ENCODE measurements at places on chromosomes 11 and 22.

DNA sequence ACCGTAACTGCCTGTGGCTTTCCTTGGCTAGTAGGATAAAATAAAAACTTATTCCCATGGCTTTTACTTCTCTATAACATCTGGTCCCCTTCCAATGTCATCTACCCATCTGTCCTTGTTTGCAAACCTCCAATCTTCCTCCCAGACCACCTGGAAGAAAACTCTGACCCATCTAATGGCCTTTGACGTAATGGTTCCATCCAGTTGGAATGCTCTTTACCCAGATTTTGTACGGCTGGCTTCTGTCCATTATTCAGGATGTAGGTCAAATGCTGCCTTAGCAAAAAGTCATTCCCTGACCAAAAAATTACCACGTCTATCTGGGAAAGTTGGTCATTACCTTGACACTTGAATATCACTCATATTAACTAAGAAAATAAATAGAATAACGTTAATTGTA is 577.9 kb upstream of the ANO5 start:
- no peak for DNase-seq

DNA sequence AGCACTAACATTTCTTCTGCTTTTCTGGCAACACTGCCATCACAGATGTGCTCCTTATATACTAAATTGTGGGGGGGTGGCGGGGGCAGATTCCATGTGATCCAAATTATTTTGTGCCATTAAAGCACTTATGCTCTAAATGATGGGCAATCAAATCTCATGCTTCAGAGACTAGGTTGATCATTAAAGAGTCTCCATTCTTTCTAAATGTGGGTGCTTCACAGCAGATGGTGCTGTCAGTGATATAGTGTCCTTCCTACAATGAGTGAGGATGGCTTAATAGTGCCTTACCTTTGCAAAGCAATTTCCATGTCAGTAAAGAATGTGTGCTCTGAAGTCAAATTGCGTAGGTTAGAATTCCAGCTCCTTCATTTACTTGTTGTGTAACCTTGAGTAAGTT is 589.8 kb downstream of the ETS1 start:
- no peak for DNase-seq

- DNase-seq, result no peak
These were observed 35.4 kb downstream of the PISD start for GRCh38 chr22:31626427-31627150.

GRCh38 chr22:24070553-24070952 is 59.4 kb downstream of the CABIN1 start:
- DNase-seq, result no peak

- DNase-seq, result no peak
These were observed 52.8 kb upstream of the ANO1 start for GRCh38 chr11:70025308-70025707.

DNA sequence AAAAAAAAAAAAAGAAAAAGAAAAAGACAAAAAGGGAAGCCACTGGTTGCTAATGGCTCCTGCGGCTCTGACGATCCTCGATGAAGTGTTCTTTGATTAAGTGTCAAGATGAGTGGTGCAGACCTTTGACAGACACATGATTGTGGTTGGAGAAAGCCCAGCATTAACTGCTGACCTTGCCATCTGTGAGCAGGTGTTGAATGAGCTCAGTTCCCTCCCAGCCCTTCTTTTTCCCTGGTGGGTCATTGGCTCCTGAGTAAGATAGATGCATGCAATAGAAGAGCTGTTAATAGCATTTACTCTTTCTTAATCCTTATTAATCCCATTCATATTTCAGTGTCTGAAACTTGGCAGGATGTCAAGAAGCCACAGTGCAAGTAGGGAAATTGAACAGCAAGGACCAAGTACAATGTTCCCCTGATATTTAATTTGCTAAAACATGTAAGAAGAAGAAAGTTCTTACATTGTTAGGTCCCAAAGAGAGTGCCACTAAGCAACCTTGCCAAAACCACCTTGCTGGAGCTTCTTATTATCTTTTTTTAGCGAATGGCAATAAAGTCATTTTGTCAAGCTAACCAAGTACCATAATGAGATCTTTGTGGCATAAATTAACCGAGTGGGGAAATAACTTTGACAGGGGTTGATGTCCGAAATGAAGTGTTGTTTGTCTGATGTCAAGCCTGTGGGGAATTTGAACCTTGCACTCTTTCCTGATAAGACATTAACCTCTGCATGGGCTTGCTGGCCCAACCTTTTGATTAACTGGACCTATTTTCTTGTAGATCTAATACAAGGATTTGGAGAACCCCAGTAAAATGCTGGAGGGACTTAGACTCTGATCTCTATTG is 113.7 kb downstream of the PTPRJ start:
- no peak for DNase-seq

DNA sequence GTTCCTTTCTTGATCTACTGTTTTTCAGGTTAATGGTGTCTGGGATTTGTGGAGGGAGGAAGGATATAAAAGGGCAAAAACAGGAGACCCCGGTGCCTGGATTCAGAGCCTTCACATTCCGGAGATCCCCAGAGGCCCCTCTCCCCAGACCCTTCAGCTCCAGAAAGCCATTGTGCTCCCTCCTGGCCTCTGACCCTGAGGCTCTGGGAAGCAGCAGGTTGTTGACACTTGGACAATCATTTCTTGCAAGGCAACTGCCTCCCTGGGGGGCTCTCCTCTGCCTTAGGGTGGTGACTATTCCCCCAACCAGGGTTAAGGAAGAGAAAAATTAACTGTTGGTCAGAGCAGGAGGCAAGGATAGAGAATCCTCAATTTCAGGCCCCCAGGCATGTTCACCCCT is 86.9 kb upstream of the NNMT start:
- no peak for DNase-seq

DNA sequence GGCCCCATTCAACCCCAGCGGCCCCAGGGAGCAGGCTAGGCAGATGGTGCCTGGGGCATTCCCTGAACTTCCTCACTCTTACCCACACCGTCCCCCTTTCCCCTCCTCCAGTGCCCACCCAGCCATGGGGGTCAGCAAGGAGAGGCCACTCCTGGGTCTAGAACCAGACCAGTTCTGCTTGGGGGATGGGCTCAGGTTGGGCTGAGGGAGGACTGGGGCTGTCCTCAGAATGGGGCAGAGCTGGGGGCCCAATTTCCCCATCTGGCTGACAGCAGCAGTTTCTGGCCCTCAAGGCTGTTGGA is 12.4 kb downstream of the SCYL1 start:
- DNase-seq, result no peak

DNA sequence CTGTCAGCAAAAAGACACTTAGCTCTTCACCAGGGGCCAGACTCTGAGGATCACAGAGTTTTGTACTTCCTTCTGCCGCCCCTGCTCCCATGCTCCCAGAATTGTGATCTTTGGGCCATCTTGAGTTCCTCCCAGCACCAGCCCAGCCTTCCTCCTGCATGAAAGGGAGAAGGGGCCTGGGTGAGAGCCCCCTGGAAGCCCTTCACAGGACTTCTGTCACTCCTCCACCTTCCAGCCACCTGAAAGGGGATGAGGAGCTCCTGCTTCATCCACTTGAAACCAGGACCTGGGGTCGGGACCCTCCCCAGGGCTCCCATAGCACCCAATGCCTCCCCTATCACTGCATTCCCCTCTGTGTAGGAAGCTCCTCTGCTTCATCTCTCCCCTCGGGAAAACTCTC is 174.2 kb downstream of the BUD13 start:
- no peak for DNase-seq

GRCh38 chr22:22327723-22328122 is 83.1 kb downstream of the VPREB1 start:
- no peak for DNase-seq

- no peak for DNase-seq
These were observed 5.0 kb upstream of the APOBEC3A start for GRCh38 chr22:38952281-38952993.

DNA sequence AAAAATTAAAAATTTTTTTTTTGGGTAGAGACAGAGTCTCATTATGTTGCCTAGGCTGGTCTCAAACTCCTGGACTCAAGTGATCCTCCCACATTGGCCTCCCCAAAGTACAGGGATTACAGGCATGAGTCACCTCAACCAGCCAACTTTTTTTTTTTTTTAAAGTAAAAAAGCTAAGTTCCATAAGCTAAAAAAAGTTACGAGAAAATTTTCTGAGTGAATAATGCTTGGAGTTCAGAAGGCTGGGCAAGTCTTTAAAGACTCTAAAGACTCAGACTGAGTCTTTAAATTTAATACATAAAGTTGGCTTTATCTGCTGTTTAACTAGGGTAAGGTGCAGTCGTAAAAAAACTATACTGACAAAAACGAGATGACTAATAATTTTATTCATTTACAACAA is 5.6 kb downstream of the DDX6 start:
- no peak for DNase-seq

GRCh38 chr11:61134801-61135257 is 26.4 kb downstream of the VPS37C start:
- DNase-seq, result no peak

DNA sequence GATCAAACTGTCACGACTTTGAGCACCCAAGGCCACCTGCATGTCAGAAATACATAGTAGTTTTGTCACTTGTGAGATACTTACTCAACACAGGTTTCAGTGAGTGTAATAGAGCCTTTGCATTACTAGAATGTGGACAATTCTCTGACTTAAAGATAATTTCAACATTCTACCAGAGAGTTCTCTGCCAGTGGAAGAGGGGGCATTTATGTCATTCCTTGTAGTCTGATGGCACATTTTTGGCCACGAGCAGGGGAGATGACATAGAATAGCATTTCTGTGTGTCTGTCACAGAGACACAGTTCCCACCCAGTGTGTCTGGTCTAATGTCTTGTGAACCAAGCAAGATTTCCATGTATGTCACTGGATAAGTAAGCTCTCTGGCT is 112.5 kb downstream of the DBX1 start:
- no peak for DNase-seq

- no peak for DNase-seq
These were observed 156.8 kb downstream of the ST3GAL4 start for GRCh38 chr11:126512251-126512650.

- DNase-seq, result no peak
These were observed 245.3 kb downstream of the FAM76B start for GRCh38 chr11:95544095-95544856.

GRCh38 chr11:75563501-75563977 is 1.5 kb downstream of the SERPINH1 start:
- DNase-seq, result no peak

DNA sequence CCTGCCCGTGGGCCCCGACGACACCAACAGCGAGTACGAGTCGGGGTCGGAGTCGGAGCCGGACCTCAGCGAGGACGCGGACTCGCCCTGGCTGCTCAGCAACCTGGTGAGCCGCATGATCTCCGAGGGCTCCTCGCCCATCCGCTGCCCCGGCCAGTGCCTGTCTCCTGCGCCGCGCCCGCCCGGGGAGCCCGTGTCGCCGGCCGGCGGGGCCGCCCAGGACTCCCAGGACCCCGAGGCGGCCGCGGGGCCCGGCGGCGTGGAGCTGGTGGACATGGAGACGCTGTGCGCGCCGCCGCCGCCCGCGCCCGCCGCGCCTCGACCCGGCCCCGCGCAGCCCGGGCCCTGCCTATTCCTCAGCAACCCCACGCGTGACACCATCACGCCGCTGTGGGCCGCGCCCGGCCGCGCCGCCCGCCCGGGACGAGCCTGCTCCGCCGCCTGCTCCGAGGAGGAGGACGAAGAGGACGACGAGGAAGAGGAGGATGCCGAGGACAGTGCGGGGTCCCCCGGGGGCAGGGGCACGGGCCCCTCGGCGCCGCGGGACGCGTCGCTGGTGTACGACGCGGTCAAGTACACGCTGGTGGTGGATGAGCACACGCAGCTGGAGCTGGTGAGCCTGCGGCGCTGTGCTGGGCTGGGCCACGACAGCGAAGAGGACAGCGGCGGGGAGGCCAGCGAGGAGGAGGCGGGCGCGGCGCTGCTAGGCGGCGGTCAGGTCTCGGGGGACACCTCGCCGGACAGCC is 3.8 kb downstream of the MAPK8IP2 start:
- DNase-seq, result no peak

DNA sequence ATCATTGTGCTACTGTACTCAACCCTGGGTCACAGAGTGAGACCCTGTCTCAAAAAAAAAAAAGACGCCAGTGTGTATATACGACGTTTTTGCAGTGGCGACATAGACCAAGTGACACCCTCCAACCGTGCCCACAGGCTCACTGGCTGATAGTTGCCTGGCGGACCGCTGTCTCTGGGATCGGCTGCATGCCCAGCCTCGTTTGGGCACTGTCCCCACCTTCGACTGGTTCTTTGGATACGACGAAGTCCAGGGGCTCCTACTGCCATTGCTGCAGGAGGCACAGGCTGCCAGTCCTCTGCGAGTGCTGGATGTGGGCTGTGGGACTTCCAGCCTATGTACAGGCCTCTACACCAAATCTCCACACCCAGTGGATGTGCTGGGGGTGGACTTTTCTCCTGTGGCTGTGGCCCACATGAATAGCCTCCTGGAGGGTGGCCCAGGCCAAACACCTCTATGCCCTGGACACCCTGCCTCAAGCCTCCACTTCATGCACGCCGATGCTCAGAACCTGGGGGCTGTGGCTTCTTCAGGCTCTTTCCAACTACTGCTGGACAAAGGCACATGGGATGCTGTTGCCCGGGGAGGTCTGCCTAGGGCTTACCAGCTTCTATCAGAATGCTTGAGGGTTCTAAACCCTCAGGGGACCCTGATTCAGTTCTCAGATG is 1.3 kb downstream of the CSKMT start:
- DNase-seq, result no peak

DNA sequence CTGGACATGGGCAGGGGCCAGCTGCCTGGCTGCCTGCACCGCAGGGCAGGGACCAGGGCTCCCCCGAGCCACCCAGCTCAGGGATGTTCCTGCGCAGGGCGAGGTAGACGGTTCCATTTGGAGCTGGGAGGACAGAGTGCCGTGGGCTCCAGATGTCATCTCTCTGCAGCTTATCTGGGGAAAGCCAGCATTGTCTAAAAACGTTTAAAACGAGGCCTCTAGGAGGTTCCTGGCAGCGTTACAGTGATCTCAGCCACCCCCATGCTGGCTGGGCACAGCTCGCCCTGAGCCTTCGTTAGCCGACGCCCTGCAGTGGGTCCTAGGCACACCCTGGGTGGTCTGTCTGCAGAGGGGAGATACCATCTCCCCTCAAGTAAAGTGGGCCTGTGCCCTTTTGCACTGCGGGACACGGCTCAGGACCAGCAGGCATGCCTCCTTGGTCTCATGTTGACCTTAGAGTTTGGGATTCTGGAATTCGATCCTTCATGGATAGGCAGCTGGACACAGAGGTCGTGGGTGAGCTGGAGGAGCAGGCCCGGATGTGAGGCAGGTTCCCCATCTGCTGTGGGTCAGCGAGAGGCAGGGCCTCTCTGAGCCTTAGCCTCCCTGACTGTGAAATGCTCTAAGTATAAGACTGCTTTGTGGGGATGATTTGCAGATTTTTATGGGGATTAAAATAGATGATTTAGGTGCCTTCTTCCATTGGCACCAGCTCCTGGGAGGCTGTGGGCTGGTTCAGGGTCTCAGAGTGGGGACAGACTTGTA is 14.1 kb downstream of the SYNGR1 start:
- DNase-seq, result no peak
